ENCODE measurements at places on chromosomes 4 and X.
A peak's percentile ranks its signal among the peaks of the same experiment; 100 is the strongest.

GRCh38 chr4:172813359-172813923, 355.2 kb upstream of the GALNT7 start:
- no peak for DNase-seq

- DNase-seq: no peak
Observed at GRCh38 chrX:118706681-118707080, 20.7 kb upstream of the IL13RA1 start.

DNA sequence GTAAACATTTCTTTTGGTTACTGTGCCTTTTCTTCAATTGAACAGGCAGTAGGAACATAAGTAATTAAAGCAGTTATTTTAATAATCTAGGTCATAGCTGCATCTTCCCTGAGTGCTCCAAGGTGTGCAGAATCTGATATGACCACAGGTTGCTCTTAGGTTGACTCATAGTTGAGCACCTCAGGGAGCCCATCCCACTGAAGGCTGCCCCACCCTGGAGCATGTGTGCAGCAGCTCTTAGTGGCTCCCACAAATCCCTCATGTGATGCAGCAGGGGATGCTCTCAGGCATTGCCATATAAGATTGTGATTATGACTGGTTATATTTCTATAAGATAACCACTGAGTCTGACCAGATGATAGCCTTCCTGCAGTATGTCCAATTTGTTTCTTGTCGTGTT, 72.3 kb downstream of the ZNF518B start:
- DNase-seq: no peak

DNA sequence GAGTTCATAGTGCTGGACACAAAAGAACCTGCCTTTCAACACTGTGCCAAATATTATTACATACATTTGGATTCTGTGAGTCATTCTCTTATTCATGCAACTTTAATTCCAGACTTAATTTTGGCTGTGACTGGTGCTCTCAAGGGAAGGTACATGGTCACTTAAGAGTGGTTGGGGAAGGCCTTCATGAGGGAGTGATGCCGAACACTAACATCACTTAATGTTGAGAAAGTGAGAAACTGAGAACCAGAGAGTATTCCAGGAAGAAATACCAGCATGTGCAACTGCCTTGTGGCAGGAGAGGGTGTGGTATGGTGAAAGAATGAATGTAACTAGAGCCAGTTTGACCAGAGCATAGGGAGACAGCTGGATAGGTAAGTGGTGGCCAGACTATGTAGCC, 41.5 kb upstream of the FHDC1 start:
- DNase-seq: no peak

GRCh38 chr4:12118651-12119213, 690.0 kb upstream of the HS3ST1 start:
- no peak for DNase-seq

GRCh38 chrX:24113181-24113580, 36.3 kb upstream of the ZFX start:
- DNase-seq: no peak

- DNase-seq: no peak
Observed at GRCh38 chr4:531076-531475, 32.1 kb downstream of the PIGG start.

- no peak for DNase-seq
Observed at GRCh38 chr4:27327421-27328181, 467.0 kb downstream of the STIM2 start.

GRCh38 chrX:107628662-107629539, 591 bp downstream of the PRPS1 start:
- DNase-seq: peak; percentile 21

DNA sequence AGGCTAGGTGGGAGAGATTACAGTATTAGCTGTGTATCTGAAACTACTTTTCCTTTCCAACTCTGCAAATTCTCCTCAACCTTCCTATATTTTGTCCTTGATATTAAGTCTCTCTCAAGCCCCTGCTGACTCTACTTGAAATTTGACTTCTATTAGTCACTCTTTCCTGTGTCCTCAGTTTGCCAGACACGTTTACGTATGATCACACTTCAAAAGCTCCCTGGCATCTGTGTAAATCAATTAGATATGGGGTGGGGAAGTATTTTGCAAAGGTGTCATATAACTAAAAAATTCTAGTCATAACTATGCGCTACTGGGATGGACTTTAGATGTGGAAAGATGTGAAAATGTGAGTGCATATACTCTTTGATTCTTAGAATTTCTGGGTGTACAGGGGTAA, 67.4 kb upstream of the ARHGAP24 start:
- no peak for DNase-seq

- DNase-seq: no peak
Observed at GRCh38 chrX:10124506-10125247, 32.1 kb upstream of the CLCN4 start.

DNA sequence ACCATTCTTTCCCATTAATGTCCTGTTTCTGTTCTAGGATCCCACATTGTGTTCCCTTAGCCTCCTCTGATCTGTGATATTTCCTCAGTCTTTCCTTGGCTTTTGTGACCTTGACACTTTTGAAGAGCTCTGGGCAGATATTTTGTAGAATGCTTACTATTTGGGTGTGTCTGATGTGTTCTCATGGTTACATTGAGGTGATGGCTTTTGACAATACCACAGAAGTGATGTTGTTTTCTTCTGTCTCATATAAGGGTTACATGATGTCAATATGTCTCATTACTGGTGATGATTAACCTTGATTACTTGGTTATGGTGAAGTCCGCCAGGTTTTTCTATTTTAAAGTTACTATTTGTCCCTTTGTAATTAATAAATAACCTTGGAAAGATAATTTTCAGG, 183.7 kb downstream of the SOWAHB start:
- DNase-seq: no peak

- no peak for DNase-seq
Observed at GRCh38 chrX:134753718-134754008, 95.4 kb upstream of the PLAC1 start.

GRCh38 chr4:67573193-67573592, 14.7 kb downstream of the STAP1 start:
- DNase-seq: no peak

Measured in hypothalamus (tissue), 51 donors.